ENCODE measurements at places on chromosomes 3 and 15.

DNA sequence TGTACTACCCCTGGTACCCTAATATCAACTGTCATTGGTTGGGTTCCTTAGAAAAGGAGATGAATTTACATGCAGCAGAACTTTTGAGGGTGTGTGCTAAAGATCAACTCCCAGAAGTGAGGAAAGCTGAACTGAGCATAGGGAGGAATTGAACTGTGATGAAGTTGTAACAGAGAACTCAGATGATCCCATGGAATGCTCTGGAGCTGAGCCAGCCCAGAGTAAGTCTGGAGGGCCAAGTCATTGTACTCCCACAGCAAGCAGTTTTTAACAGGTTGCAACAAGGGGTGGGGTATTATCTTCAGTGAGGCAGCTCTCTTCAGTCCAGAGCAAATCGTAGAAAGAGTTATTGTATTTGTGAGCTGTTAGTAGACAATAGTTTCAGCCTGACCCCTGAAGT is 572.3 kb downstream of the PYDC2 start:
- no peak for DNase-seq

DNA sequence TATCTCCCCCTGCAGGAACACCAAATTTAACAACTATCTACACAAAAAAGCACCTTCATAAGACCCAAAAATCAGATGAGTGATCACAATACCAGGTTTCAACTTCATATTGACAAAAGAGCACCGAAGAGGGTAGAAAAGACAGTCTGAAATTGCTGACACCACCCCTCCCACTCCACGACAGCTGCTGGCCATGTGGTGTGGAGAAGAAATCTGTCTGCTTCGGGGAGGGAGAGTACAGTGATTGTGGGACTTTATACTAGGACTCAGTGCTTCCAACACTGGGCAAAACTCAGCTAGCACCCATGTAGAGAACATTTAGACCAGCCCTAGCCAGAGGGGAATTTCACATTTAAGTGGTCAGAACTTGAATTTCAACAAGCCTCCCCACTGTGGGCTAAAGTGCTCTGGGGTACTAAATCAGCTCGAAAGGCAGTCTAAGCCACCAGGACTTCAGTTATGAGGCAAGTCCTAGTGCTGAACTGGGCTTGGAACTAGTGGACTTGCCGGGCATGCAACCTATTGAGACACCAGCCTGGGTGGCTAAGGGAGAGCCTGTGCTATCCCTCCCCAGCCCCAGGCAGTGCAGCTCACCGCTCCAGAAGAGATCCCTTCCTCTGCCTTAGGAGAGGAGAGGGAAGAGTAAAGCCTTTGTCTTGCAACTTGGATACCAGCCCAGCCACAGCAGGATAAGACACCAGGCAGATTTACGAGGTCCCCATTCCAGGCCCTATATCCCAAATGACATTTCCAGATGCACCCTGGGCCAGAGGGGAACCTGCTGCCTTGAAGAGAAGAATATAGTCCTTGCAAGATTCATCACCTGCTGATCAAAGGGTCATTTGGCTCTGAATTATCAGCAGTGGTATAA is 44.6 kb upstream of the POU1F1 start:
- DNase-seq: no peak

DNA sequence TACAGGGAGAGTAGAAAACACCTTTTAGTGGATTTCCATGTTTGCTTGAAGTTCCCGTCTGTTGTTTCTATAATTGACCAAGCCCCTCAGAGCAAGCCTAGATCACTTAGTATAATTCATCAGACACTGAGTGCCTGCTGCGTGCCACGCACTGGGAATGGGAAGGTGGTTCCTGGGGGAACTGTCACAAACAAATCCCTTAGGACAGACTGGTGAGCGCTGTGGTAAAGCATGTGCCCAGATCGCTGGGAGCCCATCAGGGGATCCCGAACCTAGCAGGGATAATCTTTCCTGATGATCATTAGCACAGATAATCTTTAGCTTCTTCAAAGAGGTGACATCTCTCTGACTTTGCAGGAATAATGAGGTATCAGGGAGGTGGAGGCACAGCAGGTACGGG is 9.6 kb downstream of the MRPS11 start:
- no peak for DNase-seq

- DNase-seq: no peak
Measured at GRCh38 chr15:39239562-39239961, 341.3 kb upstream of the THBS1 start.

DNA sequence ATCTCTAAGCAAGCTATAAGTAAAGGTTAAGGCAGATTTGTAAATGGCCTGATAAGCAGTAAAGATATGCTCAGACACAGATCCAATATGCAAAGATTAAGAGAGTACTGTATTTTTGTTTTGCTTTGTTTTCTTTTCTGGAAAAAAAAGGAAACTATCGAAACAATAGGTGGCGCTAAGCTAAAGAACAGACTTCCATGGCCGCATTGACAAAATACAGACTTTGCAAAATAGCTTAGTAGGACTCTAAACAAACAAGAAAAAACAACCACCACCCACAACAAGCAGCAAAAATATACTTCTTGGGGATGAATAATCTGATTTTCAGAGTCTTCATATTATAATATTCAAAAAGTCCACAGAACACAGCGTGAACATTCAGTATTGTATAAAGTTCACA is 758.4 kb upstream of the ROBO1 start:
- no peak for DNase-seq

- DNase-seq: no peak
Measured at GRCh38 chr3:101478980-101479379, 34.0 kb downstream of the SENP7 start.

- no peak for DNase-seq
Measured at GRCh38 chr3:138875096-138875753, 40.5 kb upstream of the PIK3CB start.

DNA sequence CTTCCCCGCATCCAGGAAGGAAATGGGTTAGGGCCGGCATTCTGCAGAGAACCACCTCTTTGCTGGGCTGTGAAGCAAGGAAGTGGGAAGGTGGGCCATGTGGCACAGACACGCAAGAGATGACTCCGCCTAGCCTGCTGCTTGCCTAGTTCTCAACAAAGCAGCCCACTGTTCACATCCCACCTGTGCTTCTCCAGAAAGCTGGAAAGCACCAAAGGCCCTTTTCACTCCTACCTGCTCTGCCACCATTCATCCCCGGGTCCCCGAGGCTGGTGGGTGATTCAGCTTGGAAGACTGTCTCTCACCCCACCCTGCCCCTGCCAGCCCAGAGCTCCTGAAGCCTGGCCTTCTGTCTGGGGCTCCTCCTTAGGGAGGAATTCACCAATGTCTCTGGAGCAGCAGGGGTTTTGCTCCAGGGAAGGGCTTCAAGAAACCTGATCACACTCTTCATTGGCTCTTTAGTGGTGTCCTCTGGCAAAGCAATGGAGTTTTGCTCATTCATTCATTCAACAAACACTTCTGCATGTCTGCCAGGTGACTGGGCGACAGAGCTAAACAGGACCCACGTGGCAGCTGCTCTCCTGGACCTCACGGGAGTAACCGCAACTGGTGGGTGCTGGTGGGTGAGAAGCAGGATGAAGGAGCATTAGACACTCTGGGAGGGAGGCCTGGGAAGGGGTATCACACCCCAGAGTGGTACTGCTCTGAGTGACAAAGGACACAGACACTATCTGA is 145.4 kb upstream of the TLE3 start:
- DNase-seq: no peak

DNA sequence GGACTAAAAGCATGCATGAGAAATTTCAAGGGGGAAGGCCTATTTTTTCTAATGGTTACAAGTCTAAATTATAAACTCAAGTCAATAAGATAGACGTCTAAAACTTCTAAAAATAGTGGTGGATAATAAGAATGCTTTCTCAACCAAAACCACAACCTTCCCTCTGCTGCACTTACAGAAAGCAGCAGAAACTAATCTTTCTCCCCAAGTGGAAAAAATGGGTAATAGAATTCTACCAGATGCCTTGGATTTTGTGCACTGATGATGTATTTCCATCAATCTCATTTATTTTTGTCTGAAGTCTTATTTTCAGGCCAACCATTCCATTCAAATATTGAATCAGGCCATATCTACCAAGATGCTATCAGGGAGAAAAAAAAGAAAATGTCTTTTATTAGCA is 344.7 kb downstream of the NEK10 start:
- DNase-seq: no peak

DNA sequence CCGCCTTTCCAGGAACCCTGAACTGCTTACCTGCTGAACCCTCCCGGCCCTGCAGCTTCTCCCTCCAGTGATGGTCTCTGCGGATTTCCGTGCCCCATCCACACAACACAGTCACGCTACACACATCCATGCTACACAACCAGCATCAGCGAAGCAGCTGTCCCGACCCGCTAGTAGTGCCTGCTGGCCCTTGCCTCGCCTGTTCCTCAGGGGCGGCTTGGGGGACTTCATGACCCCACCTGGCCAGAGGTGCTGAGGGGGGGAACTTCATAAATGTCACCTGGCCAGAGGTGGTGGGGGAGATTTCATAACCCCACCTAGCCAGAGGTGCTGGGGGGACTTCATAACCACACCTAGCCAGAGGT is 530 bp upstream of the TUBGCP5 start:
- DNase-seq: no peak

DNA sequence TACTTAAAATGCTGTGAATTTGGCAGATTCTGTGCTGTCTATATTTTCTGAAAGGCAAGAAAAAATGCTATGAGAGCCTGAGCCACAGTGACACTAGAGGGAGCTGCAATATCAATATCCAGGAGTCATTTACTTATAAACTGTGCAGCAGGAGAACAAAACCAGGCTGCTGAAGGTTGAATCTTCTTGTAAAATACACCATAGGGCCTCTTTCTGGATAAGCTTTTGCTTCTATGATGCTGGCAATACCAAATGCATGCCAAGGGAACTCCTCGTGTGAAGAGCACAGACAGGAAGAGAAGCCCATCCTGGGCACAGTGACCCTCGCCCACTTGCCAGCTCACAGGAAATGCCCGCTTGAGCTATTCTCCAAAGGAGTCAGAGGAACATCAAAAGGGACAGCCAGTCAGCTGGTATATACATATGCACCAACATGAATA is 48.0 kb upstream of the TSPAN3 start:
- DNase-seq: no peak

GRCh38 chr3:12436514-12437220 is 47.6 kb upstream of the TSEN2 start:
- DNase-seq: no peak

DNA sequence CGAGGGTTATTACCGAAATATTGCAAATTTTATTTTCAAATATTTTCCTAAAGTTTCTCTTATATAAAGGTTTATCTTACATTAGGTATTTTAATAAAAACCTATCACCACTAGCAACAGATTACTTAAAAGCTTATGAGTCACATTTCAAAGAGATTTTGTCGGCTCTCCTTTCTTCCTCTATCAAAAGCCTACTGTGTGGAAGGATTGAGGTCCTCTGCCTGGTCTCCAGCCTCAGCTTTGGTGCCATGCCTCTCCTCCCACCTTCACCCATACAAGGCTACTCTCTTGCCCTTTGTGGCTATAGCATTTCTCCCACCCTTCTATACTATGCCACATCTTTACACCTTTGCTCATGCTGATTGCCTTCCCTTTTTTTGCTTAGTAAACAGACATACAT is 199.3 kb downstream of the TNIK start:
- DNase-seq: no peak

- DNase-seq: no peak
Measured at GRCh38 chr15:67054676-67055075, 10.7 kb upstream of the SMAD3 start.

DNA sequence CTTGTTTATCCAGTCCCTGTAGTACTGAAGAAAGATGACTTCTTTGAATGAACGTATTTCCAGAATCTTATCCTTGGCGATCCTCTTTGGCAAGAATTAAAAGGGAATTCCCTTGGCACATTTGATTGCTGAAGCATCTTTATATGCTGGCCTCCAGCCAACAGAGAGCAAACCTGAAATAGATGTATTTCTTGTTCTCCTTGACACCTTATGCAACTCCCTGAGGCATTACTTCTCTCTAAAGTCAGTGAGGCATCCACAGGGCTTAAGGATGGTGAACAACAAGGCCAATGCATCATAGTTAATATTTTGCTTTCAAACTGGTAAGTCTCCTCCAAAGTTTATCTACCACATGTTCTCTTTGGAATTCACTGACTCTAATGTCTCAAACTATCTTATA is 450.9 kb upstream of the THRB start:
- DNase-seq: no peak

- no peak for DNase-seq
Measured at GRCh38 chr3:128280481-128281052, 127.3 kb downstream of the EEFSEC start.

GRCh38 chr3:9402410-9403228 is 5.2 kb downstream of the SETD5 start:
- DNase-seq: no peak

DNA sequence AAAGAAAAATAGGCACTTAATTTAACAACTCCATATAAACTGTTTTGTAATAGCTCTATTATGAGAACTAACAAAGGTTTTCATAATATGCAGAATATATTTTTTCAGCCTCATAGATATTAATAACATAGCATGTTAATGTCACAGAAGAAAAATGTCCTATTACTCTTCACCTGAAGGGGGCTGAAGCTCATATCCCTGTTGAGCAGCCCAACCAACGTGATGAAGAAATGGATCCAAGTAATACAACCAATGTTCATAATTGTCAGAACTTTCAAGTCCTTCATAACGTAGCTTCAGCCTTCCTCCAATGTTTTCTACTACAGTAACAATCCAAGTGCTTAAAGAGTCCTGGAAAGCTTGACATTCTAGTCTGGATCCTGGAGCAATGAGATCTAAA is 34.5 kb upstream of the STIMATE start:
- no peak for DNase-seq

DNA sequence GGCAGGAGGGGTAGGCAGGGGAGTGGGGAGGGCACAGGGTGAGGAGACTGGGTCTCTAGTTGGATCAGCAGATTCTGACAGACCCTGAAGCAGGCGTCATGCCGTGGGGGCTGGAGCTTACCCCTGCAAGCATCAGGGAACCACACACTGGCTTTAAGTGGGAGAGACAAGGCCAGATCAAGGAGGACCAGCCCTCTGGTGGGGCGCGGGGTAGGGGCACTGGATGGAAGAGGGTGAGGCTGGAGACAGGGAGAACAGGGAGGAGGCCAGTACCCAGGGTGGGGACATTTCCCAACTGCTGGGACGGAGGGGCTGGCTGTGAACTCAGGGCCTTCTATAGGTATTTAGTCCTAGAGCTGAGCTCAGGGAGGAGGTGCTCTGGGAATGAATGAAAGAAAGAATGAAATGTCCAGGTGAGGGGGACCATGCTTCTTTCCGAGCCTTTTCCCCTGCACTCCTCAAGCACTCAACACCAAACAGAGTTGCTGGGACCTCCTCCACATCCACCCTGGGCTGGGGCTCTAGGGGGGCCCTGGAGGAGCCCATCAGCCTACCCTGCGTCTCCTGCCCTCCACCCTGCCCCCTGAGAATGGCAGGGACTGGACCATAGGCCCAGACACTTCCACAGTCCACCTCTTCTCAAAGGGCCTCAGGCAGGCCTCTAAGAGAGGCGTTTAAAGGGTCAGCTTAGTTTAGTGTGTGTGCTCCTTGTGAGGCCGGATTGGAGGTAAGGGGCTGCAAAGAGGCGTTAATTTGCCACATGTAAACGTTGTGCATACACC is 49.0 kb upstream of the FGD5 start:
- no peak for DNase-seq

All from NCI-H1436 treated with DMSO at 0.1 percent for 48 hours (cell line).